Karpas-422 (cell line): ENCODE measurements at places on chromosomes 5 and 9.

GRCh38 chr5:76546497-76547102, 76.6 kb downstream of the F2RL2 start:
- DNase-seq = no peak

DNA sequence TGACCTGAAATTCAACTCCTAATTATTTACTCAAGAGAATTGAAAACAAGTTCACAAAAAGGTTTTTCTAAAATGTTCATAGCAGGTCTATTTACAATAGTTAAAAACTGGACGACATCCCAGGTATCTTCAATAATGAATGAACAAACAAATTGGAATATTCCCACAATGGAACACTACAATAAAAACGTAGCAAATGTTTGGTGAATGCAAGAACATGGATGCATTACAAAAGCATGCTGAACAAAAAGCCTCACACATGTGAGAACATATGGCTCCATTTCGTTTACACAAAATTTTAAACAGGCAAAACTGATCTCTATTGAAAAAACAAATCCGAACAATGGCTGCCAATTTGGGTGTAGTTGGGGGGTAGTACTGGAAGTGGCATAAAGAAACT, 669.9 kb downstream of the MTRR start:
- no peak for DNase-seq

DNA sequence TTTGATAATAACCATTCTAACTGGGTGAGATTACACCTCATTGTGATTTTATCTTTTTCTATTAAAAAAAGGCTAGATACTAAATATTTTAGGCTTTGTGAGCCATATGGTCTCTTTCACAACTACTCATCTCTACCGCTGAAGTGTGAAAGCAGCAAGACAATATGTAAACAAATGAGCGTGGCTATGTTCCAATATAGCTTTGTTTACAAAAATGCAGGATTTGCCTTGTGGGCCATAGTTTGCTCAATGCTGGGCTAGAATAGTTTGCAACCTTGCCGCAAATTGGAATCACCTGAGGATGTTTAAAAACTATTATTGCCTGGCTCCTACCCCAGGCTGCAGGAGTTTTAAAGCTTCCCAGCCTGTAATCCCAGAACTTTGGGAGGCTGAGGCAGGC, 10.2 kb upstream of the GPR150 start:
- DNase-seq = no peak

DNA sequence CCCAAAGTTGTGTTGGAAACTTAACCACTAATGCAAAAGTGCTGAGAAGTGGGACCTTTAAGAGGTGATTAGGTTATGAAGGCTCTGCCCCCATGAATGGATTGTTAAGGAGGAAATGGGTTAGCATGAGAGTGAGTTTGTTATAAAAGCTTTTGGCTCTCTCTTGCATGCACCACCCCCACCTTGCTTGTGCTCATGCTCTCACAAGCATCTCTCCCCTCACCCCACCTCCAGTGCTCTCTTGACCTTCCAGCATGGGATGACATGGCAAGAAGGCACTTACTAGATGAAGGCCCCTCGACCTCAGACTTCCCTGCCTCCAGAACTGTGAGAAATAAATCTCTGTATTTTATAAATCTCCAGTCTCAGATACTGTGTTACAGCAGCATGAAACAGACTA, 52.8 kb downstream of the RICTOR start:
- no peak for DNase-seq

DNA sequence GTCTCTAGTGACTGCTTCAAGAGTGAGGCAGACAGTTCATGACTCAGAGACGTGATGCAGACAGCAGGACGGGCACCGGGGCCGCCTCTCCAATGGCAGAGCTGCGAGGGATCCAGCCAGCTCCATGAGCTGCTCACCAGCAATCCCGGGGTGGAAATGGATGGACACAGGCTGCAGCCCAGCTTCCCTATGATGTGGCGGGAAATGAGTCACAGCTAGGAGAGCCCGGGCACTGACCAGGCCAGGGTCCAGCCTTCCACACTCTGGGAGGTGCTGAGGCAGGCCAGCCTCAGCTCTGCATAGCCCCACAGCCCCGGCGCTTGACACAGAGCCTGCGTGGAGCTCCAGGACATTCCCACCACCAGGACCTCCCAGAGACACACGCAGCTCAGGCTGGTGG, 244.8 kb upstream of the IRX2 start:
- no peak for DNase-seq

GRCh38 chr9:78326564-78326963, 29.6 kb downstream of the PSAT1 start:
- no peak for DNase-seq

GRCh38 chr9:69307446-69308205, 17.4 kb upstream of the ENTREP1 start:
- DNase-seq = no peak

DNA sequence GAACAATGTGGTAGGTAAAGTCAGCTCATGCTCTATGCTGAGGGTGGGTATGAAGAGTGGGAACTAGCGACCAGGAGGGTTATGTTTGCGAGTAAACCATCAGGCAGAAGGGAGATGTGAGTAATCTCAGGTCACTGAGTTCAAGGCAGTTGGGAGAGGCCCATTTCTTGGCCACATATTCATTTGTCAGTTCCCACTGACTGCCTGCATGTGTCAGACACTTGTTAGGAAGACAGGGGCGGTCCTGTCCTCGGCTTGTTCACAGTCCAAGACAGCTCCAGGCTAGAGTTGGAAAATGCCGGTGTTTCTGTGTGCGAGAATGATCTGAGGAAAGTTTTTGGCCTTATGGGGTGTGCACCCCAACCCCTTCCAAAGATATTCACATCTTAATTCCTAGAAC, 48.6 kb upstream of the GDNF start:
- no peak for DNase-seq
